ENCODE measurements at places on chromosomes 6 and 20. TPM values are rescaled to one million over a fixed set of nuclear protein-coding genes. Genes with fewer than 3 reads are reported as not detected.
A peak's percentile ranks its signal among the peaks of the same experiment; 100 is the strongest.

TTK gene
- total RNA-seq: 82.2 TPM

C6orf15 gene
- 3.4 TPM for total RNA-seq

RGS17 gene
- 15.5 TPM for total RNA-seq

DNA sequence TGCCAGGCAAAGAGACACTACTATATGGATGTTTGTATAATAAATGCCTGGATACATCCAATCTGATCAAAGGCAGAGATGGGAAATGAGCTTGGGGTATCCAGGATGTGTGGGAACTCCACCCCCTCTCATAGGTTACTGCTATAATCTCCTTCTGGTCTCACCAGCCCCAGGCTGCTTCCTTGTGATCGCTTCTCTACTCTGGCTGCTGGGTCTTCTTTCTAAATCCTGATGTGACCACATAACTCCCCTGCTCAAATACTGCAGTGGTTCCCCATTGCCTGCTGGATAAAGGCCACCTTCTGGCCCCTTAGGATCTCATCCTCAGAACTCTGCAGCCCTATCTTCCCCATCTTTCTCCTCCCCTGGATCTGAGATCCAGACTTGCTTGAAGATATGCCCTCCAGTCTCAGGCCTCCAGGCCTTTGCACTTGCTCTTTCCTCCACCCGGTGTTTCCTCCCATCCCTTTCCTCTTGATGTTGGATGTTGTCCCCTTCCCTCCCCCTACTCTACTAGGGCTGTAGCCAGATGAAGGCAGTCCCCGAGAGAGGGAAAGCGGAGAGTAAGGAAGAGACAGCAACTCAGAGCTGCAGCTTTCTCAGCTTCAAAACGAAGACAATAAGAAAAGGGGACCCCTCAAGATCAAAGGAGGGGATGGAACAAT, 828 bp upstream of the XKR7 start:
- H3K4me3 ChIP-seq: no peak overlapping the region
- no peaks in the 10 kb centered on the region for H3K36me3 ChIP-seq
- 0 out of 2 replicates have a peak, but pooled peaks cover 2% of the 10 kb centered on the region for H3K27me3 ChIP-seq
- H3K4me1 ChIP-seq: no peaks in the 10 kb centered on the region

DNA sequence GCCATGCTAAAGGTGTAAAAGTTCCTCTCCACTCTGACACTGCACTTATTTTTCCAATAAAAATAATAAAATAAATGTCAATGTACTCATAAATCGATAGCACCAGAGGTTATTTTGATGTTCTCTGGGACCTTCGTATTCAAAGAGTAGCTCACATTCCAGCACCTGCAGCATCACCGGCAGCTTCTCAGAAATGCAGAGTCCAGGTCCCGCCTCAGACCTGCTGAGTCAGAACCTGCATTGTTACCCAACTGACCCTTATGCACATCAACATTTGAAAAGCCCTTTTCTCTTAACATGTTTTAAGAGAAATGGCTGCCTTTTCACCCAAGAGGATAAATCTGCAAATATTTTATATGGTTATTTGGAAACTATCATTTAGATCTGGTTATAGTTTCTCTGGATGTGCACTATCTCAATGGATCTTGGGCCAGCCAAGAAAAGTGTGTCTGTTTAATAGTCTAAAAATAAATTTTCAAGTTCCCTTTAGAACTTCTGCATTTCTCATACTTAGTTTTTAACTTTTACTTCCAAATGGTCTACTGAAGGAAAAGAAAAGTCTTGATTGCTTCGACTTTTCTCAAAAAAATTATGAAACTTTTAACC, 216.2 kb upstream of the PRDM1 start:
- H3K36me3 ChIP-seq: no peaks in the 10 kb centered on the region
- H3K4me1 ChIP-seq: no peaks in the 10 kb centered on the region
- no peaks in the 10 kb centered on the region for H3K27me3 ChIP-seq
- no peak overlapping the region for H3K4me3 ChIP-seq
- no peak overlapping the region for H3K27ac ChIP-seq

DNA sequence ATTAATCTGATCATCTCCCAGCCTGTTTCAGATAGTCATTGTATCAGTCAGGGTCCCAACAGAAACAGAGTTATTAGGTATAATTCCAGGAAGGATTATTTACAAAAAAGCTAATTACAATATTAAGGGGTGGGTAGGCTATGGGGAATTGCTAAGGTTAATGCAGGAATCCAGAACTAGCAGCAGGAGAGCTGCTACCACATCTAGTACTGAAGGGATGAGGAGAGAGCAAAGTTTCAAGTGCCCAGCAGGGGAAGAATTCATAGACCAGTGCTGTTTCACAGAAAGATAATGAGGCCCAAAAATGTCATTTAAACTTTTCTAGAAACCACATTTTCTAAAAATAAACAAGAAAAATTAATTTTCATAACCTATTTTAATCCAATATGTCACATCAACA, 284.2 kb downstream of the HACE1 start:
- H3K27ac ChIP-seq: no peak overlapping the region
- H3K4me3 ChIP-seq: no peak overlapping the region
- no peaks in the 10 kb centered on the region for H3K4me1 ChIP-seq
- DNase-seq: no peak

DNA sequence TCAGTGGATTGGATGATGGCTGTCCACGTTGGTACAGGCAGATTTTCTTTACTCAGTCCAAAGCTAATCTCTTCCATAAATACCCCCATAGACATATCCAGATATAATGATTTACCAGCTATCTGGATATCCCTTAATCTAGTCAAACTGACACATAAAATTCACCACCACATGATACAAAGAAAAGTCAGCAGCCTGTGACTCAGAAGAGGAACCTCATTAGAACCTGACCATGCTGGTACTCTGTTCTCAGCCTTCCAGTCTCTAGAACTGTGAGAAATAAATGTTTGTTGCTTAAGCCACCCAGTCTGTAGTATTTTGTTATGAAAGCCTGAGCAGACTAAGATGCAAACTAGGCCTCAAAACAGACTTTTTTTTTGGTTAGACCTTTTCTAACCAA, 431.3 kb upstream of the RNF217 start:
- no peak overlapping the region for H3K4me3 ChIP-seq
- H3K36me3 ChIP-seq: no peaks in the 10 kb centered on the region
- no peaks in the 10 kb centered on the region for H3K27me3 ChIP-seq
- H3K4me1 ChIP-seq: no peaks in the 10 kb centered on the region

DNA sequence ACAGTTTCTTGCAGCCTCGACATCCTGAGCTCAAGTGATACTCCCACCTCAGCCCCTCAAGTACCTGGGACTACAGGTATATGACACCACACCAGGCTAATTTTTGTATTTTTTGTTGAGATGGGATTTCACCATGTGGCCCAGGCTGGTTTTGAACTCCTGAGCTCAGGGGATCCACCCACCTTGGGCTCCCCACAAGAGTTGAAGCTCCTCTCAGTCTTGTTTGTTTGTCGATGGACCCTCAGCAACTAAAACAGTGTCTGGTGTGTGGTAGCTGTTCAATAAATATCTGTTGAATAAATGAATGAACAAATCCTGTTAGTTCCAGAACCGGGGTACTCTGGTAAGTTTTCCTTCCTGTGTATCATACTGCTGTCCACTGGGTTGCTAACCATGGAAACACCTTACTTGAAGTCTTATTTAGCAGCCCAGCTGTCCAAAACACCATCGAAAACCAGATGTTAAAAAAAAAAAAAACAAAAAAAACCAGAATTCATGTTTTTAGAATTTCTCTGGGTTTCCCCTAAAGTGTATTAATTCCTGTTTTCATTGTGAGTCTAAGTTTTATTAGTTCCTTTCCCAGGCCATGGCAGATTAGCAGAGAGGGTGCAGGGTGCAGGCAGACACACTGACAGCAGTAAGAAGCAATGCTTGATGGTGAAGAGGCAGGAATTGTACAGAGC, 7.8 kb upstream of the EZR start:
- H3K36me3 ChIP-seq: no peaks in the 10 kb centered on the region
- no peaks in the 10 kb centered on the region for H3K27me3 ChIP-seq
- no peak overlapping the region for H3K4me3 ChIP-seq
- no peaks in the 10 kb centered on the region for H3K4me1 ChIP-seq
- H3K27ac ChIP-seq: no peak overlapping the region

GRCh38 chr6:19789100-19789803, 47.9 kb upstream of the ID4 start:
- no peak overlapping the region for H3K4me3 ChIP-seq
- no peaks in the 10 kb centered on the region for H3K4me1 ChIP-seq
- H3K27ac ChIP-seq: no peak overlapping the region
- no peaks in the 10 kb centered on the region for H3K36me3 ChIP-seq

DNA sequence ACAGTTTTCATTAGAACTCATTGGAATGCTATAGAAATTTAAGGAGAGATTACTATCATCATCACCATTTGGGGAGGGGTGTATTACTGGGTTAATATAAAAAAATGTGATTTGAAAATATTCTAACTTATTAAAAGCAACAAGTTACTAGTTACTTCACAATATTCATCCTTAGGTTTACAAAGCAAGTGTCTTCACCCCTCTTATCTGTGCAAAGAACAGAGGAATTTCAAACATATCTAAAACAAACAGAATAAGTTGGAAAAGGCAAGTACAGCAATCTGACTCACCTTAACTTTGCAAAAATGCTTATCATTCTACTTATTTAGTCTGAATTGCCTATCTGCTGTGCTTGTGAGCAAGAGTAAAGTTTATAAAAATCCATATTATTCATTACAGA, 32.9 kb downstream of the DCBLD1 start:
- no peak overlapping the region for H3K27ac ChIP-seq
- DNase-seq: no peak
- no peak overlapping the region for H3K4me3 ChIP-seq
- no peaks in the 10 kb centered on the region for H3K36me3 ChIP-seq

DNA sequence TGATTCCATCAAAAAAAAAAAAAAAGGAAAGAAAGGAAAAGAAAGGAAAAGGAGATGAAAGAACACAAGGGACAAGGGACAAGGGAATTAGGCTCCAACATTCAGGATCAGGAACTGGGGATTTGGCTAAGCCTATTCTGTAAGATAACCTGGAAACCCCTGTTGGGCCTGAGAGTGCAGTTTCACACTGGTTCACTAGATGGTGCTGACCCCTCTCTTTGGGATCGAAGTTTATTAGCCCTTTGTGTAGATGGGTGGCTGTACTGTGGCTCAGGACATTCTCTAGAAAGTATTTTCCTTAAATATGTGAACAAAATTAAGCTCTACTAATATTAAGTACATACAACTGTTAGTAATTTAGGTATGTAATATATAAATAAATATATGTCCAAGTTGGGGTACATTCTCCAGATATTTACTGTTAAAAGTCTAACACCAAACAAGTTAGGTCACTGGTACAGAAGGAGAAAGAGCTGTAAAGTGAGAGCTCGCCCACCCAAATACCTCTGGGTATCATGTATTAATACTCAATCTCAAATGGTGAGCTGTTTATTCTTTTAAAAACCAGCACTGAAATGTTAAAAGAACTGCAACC, 6.3 kb downstream of the OR2A4 start:
- no peak overlapping the region for H3K4me3 ChIP-seq
- no peaks in the 10 kb centered on the region for H3K27me3 ChIP-seq
- no peaks in the 10 kb centered on the region for H3K4me1 ChIP-seq

- no peak overlapping the region for H3K4me3 ChIP-seq
- no peak overlapping the region for H3K27ac ChIP-seq
- H3K27me3 ChIP-seq: no peaks in the 10 kb centered on the region
- DNase-seq: no peak
These were observed 84.7 kb downstream of the TRMT6 start for GRCh38 chr20:5865604-5866003.

DNA sequence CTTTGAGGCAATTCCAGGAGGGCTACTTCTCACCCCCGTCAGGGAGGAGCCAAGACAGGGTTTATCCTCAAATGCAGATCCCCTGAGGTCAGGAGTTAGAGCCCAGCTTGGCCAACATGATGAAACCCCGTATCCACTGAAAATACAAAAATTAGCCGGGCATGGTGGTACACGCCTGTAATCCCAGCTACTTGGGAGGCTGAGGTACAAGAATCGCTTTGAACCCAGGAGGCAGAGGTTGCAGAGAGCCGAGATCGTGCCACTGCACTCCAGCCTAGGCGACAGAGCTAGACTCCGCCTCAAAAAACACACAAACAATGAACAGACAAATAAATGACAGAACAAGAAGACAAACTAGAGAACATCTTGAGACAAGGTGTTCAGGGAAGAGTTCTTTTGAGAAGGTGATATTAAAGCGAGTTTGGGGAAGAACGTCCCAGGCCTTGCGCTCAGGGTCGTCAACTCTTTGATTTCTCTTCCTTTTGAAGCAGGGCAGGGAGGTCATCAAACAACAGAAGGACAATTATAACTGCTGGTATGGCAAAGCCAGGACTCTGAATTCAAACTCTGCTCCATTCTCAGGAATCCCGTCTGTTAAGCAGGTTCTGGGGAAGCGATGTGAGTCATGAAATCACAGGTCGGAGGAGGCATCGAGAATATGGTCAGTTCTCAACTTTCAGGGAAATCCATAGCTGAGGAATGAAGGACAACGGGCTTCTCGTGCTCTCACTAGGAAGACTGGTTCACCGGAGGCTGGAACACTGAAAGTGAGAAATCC, 1.4 kb upstream of the RALY start:
- no peak for DNase-seq
- H3K4me1 ChIP-seq: peaks cover 7% of the 10 kb centered on the region

- no peak for DNase-seq
- H3K4me1 ChIP-seq: peaks cover 2% of the 10 kb centered on the region
- H3K4me3 ChIP-seq: peak overlapping the region; percentile 73
- H3K36me3 ChIP-seq: no peaks in the 10 kb centered on the region
- no peaks in the 10 kb centered on the region for H3K27me3 ChIP-seq
These were observed 146.3 kb downstream of the PRL start for GRCh38 chr6:22150368-22151035.

DNA sequence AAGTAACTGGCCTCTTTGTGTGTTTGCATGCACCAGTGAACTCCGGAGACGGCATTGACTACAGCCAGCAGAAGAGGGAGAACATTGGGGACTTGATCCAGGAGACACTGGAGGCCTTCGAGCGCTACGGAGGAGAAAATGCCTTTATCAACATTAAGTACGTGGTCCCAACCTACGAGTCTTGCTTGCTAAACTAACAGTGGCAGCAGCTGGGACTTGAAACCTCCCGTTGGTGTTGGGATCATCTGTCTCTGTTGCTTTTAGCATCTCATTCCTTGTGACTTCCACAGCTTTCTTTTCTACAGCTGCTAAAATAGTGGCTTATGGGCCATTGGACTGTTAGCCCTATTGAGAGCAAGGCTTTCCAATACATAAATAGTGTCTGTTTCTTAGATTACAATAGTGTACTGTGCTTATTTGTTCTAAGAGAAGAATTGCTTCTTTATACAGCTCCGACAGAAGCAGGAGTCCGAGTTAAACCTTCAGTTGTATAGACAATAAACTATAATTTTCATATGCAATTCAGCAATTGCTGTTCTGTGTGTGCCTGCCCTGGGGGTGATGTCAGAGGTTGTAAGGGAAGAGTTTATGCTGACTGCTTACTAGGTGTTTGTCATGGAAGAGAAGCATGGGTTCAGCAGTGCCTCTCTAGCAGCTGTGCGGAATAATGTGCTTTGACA, 99.6 kb upstream of the QKI start:
- no peak overlapping the region for H3K27ac ChIP-seq
- H3K4me3 ChIP-seq: no peak overlapping the region
- peaks cover 14% of the 10 kb centered on the region for H3K4me1 ChIP-seq
- H3K36me3 ChIP-seq: no peaks in the 10 kb centered on the region

DNA sequence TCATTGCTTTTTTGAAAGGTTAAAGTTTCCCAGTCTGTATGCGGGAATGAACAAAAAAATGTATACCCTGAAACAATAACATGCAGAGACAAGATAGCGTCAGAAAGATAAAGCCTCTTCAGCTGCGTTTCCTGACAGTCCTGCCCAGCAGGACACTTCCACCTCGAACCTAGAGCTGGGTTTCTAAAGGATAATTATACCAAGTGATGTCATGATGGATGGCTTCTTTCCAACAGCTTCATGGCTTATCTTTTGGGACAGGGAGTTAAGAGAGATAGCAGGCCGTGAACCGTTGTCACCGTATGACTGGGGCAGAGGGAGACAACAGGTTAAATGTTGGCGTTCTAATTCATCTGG, 267.6 kb upstream of the SGK1 start:
- H3K27ac ChIP-seq: no peak overlapping the region
- no peaks in the 10 kb centered on the region for H3K4me1 ChIP-seq
- H3K27me3 ChIP-seq: no peaks in the 10 kb centered on the region
- no peak for DNase-seq
- no peaks in the 10 kb centered on the region for H3K36me3 ChIP-seq
